Caco-2 (cell line): ENCODE measurements at places on chromosomes 1 and 21. TPM values are rescaled to one million over a fixed set of nuclear protein-coding genes. Genes with fewer than 3 reads are reported as not detected.
A peak's percentile ranks its signal among the peaks of the same experiment; 100 is the strongest.

GRCh38 chr1:36625935-36626310, 143.2 kb upstream of the CSF3R start:
- no peaks in the 10 kb centered on the region for H3K27me3 ChIP-seq
- H3K36me3 ChIP-seq: no peaks in the 10 kb centered on the region
- no peak overlapping the region for H3K4me3 ChIP-seq
- no peaks in the 10 kb centered on the region for H3K4me1 ChIP-seq
- no peak overlapping the region for H3K27ac ChIP-seq

DNA sequence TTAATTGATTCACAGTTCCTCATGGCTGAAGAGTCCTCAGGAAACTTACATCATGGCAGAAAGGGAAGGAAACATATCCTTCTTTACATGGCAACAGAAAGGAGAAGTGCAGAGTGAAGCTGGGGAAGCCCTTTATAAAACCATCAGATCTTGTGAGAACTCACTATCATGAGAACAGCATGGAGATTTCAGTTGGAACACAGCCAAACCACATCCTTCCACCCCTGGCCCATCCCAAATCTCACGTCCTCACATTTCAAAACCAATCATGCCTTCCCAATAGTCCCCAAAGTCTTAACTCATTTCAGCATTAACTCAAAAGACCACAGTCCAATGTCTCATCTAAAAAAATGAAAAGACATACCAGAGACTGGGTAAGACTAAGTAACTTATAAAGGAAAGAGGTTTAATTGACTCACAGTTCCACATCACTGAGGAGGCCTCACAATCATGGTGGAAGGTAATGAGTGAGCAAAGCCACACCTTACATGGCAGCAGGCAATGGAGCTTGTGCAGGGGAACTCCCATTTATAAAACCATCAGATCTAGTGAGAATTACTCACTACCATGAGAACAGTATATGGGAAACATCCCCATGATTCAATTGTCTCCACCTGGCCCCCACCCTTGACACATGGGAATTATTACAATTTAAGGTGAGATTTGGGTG, 105.2 kb downstream of the MRPL39 start:
- H3K4me3 ChIP-seq: no peak overlapping the region
- no peaks in the 10 kb centered on the region for H3K27me3 ChIP-seq
- no peaks in the 10 kb centered on the region for H3K4me1 ChIP-seq
- H3K36me3 ChIP-seq: no peaks in the 10 kb centered on the region
- DNase-seq: no peak
- H3K27ac ChIP-seq: no peak overlapping the region

GRCh38 chr21:41737651-41738324, 29.1 kb downstream of the RIPK4 start:
- no peak for DNase-seq
- H3K36me3 ChIP-seq: peaks cover 4% of the 10 kb centered on the region
- H3K27me3 ChIP-seq: no peaks in the 10 kb centered on the region
- H3K4me1 ChIP-seq: no peaks in the 10 kb centered on the region

- H3K27me3 ChIP-seq: no peaks in the 10 kb centered on the region
- H3K27ac ChIP-seq: peak overlapping the region; percentile 29
- no peaks in the 10 kb centered on the region for H3K36me3 ChIP-seq
- DNase-seq: no peak
These were observed 120.1 kb upstream of the TNR start for GRCh38 chr1:175863299-175864050.

DNA sequence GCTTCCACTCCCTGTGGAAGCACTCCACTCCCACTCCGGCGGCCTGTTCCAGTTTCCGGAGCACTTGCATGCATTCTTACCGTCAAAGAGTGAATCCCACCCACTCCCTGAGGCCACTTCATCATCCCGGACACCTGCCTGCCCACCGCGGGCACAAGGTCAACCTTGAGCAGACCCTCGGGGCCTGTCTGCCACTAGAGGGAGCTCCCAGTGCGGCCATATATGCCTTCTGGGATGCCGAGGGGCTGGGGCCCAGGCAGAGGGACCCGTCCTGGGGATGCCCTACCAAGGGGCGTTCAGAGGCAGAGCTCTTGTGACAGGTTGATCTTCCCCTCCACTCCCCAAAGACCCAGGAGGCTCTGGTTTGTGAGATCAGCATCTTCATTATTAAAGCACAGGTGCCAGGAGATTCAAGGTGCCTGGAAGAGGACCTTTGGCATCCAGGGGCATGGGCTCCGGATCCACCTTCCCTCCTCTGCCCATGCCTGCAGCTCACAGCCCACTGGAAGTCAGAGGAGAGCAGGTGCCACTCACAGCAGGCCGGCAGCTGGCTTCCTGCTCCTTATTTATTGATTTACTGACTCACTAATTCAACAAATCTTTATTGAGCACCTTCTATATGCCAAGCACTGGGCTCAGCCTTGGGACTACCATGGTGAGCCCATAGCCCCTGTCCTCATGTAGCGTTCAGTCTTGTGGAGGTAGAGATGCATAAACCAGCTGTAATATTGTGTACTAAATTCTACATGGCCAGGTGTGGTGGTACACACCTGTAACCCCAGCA, 47.3 kb downstream of the UBIAD1 start:
- peak; percentile 44 for DNase-seq
- H3K27me3 ChIP-seq: no peaks in the 10 kb centered on the region
- no peak overlapping the region for H3K4me3 ChIP-seq
- H3K27ac ChIP-seq: no peak overlapping the region

- H3K4me1 ChIP-seq: no peaks in the 10 kb centered on the region; the same call in 1 of the 2 replicates
- H3K27me3 ChIP-seq: no peaks in the 10 kb centered on the region
- H3K27ac ChIP-seq: no peak overlapping the region
- no peaks in the 10 kb centered on the region for H3K36me3 ChIP-seq
- no peak for DNase-seq
- H3K4me3 ChIP-seq: no peak overlapping the region
These were observed 33.8 kb upstream of the DISC1 start for GRCh38 chr1:231592809-231593208.

DNA sequence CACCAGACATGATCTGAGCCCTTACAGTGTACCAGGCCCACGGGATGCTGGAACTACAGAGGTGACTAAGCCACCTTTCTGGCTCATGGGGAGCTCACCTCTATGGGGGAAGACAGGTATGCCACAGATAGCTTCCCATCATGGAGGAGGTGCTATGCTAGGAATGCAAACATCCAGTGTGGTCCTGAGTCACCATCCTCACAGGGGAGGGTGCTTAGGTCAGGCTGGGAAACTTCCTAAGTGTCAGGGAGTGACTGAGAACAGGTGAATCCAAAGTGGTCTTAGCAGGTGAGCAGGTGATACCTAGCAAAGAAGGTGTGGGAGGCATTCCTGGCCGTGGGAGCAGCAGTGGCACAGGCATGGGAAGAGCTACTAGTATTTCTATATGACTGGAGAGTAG, 8.6 kb upstream of the RASSF5 start:
- H3K4me1 ChIP-seq: peaks cover 28% of the 10 kb centered on the region
- peak; percentile 53 for DNase-seq
- no peak overlapping the region for H3K4me3 ChIP-seq
- H3K27ac ChIP-seq: peak overlapping the region; percentile 24
- no peaks in the 10 kb centered on the region for H3K36me3 ChIP-seq
- H3K27me3 ChIP-seq: no peaks in the 10 kb centered on the region

DNA sequence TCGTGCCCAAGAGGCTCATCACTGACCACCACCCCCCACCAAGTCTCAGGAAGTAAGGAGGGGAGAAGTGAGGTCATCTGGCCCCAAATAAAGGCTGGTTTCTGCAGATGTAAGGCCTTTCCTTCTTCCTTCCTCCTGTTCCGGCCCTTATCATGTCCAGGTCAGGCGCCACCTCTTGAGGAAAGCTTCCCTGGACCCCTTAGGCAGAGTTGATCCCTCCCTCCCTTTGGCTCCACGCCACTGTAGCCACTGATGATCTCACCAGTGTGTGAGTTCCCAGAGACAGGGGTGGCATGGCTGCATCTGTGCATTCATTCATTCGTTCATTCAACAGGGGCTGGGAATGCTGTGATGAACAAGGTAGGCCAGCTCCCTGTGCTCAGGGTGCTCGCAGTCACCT, 59.2 kb downstream of the TAS1R2 start:
- no peak overlapping the region for H3K4me3 ChIP-seq
- H3K27ac ChIP-seq: no peak overlapping the region
- H3K36me3 ChIP-seq: no peaks in the 10 kb centered on the region
- no peaks in the 10 kb centered on the region for H3K27me3 ChIP-seq

DNA sequence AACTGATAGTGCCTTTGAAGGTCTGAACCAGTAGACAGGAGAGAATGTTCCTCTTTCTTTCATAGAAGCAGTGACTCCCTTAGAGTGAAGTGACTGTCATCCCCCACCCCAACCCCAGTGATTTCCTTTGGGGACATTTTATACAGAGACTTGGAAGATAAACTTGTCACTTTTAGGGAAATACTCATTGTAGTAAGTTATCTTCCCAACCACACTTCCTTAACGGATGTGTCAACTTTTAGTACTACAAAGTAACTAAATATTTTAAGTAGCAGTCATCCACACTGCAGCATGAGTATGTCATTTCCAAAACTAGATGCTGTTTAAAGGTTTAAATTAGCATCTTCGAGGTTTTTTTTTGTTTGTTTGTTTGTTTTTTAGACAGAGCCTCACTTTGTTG, 13.7 kb downstream of the LRRC8B start:
- H3K4me1 ChIP-seq: no peaks in the 10 kb centered on the region
- H3K27ac ChIP-seq: no peak overlapping the region
- H3K27me3 ChIP-seq: no peaks in the 10 kb centered on the region
- DNase-seq: no peak

- DNase-seq: no peak
- H3K4me1 ChIP-seq: no peaks in the 10 kb centered on the region
- no peaks in the 10 kb centered on the region for H3K27me3 ChIP-seq
- no peak overlapping the region for H3K27ac ChIP-seq
- no peaks in the 10 kb centered on the region for H3K36me3 ChIP-seq
- H3K4me3 ChIP-seq: no peak overlapping the region
These were observed 14.4 kb upstream of the IFI6 start for GRCh38 chr1:27686223-27686990.

- H3K36me3 ChIP-seq: no peaks in the 10 kb centered on the region
- no peaks in the 10 kb centered on the region for H3K27me3 ChIP-seq
- H3K4me3 ChIP-seq: no peak overlapping the region
- peaks cover 14% of the 10 kb centered on the region for H3K4me1 ChIP-seq
These were observed 90.2 kb upstream of the BCAR3 start for GRCh38 chr1:93771843-93772242.

- H3K4me3 ChIP-seq: no peak overlapping the region
- no peaks in the 10 kb centered on the region for H3K36me3 ChIP-seq
- peak overlapping the region; percentile 95 for H3K27ac ChIP-seq
- H3K4me1 ChIP-seq: peaks cover 70% of the 10 kb centered on the region
- DNase-seq: no peak
These were observed 28.4 kb downstream of the IER5 start for GRCh38 chr1:181116819-181117390.

DNA sequence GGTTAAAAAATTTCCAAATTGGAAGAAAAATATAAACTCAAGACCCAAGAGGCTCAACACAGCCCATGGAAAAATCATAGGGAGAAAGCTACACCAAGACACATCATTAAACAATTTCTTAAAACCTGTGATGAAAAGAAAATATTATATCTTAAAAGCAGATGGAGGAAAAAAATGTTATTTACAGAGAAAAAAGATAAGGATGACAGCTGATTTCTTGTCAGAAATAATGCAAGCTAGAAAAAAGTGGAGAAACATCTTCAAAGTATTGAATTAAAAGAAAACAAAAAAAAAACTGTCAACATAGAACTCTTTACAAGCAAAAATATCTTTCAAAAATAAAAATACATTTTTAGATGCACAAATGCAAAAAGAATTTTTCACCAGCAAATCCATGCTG, 930.5 kb downstream of the ADGRL2 start:
- H3K4me1 ChIP-seq: no peaks in the 10 kb centered on the region
- no peak overlapping the region for H3K4me3 ChIP-seq
- DNase-seq: no peak
- no peaks in the 10 kb centered on the region for H3K27me3 ChIP-seq
- no peaks in the 10 kb centered on the region for H3K36me3 ChIP-seq
- H3K27ac ChIP-seq: no peak overlapping the region

LCE6A gene
- not detected in 2 replicates for total RNA-seq

FAM167B gene
- total RNA-seq: 0.34 and 0.70 TPM in 2 replicates

OR10K2 gene
- not detected in 2 replicates for total RNA-seq

TTLL10 gene
- total RNA-seq: 0.29 and 1.2 TPM in 2 replicates

DNM3 gene
- total RNA-seq: 0.11 TPM in 1 of 2 replicates, not detected in the other

MFSD2A gene
- 2.2 TPM in 2 replicates for total RNA-seq
